ENCODE measurements at places on chromosomes 11 and 22. TPM values are rescaled to one million over a fixed set of nuclear protein-coding genes. Genes with fewer than 3 reads are reported as not detected.

Gene CNTF
- total RNA-seq = 11.9 TPM

Gene LMO1
- total RNA-seq = 2.0 TPM

Gene OR8D4
- 0.10 TPM for total RNA-seq

Gene CDCA5
- 5.4 TPM for total RNA-seq

Gene CCDC157
- total RNA-seq = 4.2 TPM

Gene PRG3
- total RNA-seq = 0.55 TPM

- peak overlapping the region; percentile 94 for H3K4me3 ChIP-seq
- H3K27me3 ChIP-seq = no peaks in the 10 kb centered on the region
- peaks cover 35% of the 10 kb centered on the region for H3K4me1 ChIP-seq
- DNase-seq = no peak
- H3K27ac ChIP-seq = peak overlapping the region; percentile 71
Observed at GRCh38 chr11:71447791-71448256, 369 bp downstream of the DHCR7 start.

GRCh38 chr22:36702842-36703215 lies 723 bp downstream of the CACNG2 start:
- DNase-seq = no peak
- H3K4me3 ChIP-seq = peak overlapping the region; percentile 16
- H3K27ac ChIP-seq = no peak overlapping the region
- H3K4me1 ChIP-seq = peaks cover 9% of the 10 kb centered on the region
- no peaks in the 10 kb centered on the region for H3K36me3 ChIP-seq
- H3K27me3 ChIP-seq = peaks cover 16% of the 10 kb centered on the region

GRCh38 chr11:95930948-95931347 lies 7.0 kb upstream of the MTMR2 start:
- no peak overlapping the region for H3K4me3 ChIP-seq
- no peak for DNase-seq
- H3K4me1 ChIP-seq = no peaks in the 10 kb centered on the region

GRCh38 chr11:17760102-17761029 lies 25.8 kb downstream of the KCNC1 start:
- H3K27ac ChIP-seq = no peak overlapping the region
- DNase-seq = no peak
- no peak overlapping the region for H3K4me3 ChIP-seq

- no peak overlapping the region for H3K4me3 ChIP-seq
- no peaks in the 10 kb centered on the region for H3K4me1 ChIP-seq
- no peaks in the 10 kb centered on the region for H3K36me3 ChIP-seq
- H3K27ac ChIP-seq = no peak overlapping the region
Observed at GRCh38 chr11:107472966-107473365, 15.3 kb upstream of the CWF19L2 start.

DNA sequence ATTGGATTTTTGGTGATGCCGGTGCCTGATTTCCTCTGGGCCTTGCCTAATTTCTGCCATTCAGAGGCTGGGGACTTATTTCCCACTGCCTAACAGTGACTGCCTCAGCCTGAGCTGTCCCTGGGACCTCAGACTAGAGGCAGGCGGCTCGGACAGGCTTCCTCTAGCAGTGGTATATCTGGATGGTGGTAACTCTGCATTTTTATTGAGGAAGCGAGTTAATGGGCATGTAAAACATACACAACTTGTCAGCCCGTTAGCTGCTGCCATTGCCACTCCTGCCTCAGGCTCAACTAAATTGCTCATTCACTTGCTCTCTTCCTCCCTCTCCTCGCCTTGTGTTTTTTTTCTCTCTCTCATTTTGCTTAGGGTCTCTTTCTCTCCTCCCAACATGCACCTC lies 561.6 kb downstream of the BUD13 start:
- H3K36me3 ChIP-seq = no peaks in the 10 kb centered on the region
- peak; percentile 57 for DNase-seq
- no peak overlapping the region for H3K4me3 ChIP-seq
- H3K27me3 ChIP-seq = no peaks in the 10 kb centered on the region
- peaks cover 18% of the 10 kb centered on the region for H3K4me1 ChIP-seq

- peaks cover 14% of the 10 kb centered on the region for H3K4me1 ChIP-seq
- no peak overlapping the region for H3K4me3 ChIP-seq
- DNase-seq = no peak
- H3K27me3 ChIP-seq = no peaks in the 10 kb centered on the region
- no peaks in the 10 kb centered on the region for H3K36me3 ChIP-seq
- no peak overlapping the region for H3K27ac ChIP-seq
Observed at GRCh38 chr11:8213376-8213775, 44.6 kb upstream of the RIC3 start.

GRCh38 chr22:31235081-31235480 lies 23.0 kb downstream of the LIMK2 start:
- H3K4me1 ChIP-seq = no peaks in the 10 kb centered on the region
- no peaks in the 10 kb centered on the region for H3K27me3 ChIP-seq
- no peaks in the 10 kb centered on the region for H3K36me3 ChIP-seq
- no peak for DNase-seq
- no peak overlapping the region for H3K4me3 ChIP-seq
- H3K27ac ChIP-seq = no peak overlapping the region

GRCh38 chr11:12319988-12320387 lies 57.4 kb upstream of the PARVA start:
- H3K27me3 ChIP-seq = no peaks in the 10 kb centered on the region
- H3K36me3 ChIP-seq = no peaks in the 10 kb centered on the region
- peaks cover 9% of the 10 kb centered on the region for H3K4me1 ChIP-seq

DNA sequence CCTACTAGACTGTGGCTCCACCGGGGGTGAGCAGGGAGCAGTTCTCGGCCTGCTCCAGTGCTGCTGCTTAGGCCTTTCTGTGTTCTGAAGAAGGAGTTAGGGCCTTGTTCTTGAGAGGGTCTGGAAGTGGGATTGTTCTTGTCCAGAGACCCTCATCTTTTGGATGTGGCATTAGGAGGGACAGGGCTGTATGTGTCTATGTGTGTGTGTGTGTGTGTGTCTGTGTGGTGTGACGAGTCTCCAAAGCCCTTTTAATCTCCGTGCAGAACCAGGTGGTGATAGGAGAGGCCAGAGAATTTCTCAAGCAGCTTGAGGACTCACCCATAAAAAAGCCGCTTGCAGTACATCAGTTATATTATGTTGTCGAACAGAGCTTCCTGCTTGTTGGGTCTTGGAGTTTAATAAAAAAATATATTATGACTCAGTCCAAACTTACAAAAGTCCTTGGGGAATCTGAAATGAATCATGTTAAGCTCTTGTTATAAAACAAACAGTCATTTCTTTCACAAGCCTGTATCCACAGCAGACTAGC lies 196.5 kb downstream of the TENM4 start:
- no peak for DNase-seq
- peaks cover 21% of the 10 kb centered on the region for H3K4me1 ChIP-seq
- no peaks in the 10 kb centered on the region for H3K36me3 ChIP-seq
- peak overlapping the region; percentile 52 for H3K27ac ChIP-seq
- no peaks in the 10 kb centered on the region for H3K27me3 ChIP-seq

DNA sequence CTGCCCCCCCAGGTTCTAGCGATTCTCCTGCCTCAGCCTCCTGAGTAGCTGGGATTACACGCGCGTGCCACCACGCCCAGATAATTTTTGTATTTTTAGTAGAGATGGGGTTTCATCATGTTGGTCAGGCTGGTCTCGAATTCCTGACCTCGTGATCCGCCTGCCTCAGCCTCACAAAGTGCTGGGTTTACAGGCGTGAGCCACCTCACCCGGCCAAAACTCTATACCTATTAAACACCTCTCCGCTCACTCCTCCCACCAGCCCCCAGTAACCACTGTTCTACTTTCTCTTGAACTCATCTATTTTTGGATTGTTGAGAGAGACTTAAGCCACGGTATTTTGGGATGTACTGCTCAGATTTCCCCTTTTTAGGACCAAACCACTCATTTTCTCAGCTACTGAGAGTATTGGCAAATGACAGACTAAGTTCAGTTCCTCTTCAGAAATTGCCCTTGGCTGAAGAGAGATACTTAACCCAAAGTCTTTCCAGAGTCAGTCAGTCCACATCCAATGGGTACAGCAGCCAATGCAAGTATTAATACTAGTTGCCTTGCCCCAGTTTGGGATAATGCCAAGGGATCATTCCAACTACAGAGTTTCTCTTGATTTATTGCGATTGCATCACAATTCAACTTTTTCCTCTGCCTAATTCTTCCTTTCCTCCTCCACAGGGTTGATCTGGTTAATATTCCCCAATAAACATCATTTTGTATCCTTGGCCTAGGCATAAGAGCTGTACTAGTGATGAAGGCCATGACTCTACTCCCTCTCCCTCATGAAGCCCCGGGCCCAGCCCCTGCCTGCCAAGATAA lies 36.8 kb upstream of the CSTF3 start:
- H3K27ac ChIP-seq = no peak overlapping the region
- H3K36me3 ChIP-seq = no peaks in the 10 kb centered on the region
- no peaks in the 10 kb centered on the region for H3K4me1 ChIP-seq
- DNase-seq = no peak
- H3K4me3 ChIP-seq = no peak overlapping the region

- H3K4me3 ChIP-seq = no peak overlapping the region
- no peak for DNase-seq
Observed at GRCh38 chr22:35597692-35598395, 19.3 kb downstream of the MB start.

- no peak for DNase-seq
- no peak overlapping the region for H3K4me3 ChIP-seq
- no peaks in the 10 kb centered on the region for H3K36me3 ChIP-seq
- peaks cover 19% of the 10 kb centered on the region for H3K4me1 ChIP-seq
- H3K27ac ChIP-seq = no peak overlapping the region
Observed at GRCh38 chr11:719214-720016, 13.4 kb downstream of the EPS8L2 start.

GRCh38 chr11:520428-521176 lies 13.6 kb upstream of the RNH1 start:
- H3K27me3 ChIP-seq = no peaks in the 10 kb centered on the region
- H3K4me3 ChIP-seq = no peak overlapping the region
- DNase-seq = no peak
- H3K4me1 ChIP-seq = peaks cover 6% of the 10 kb centered on the region

DNA sequence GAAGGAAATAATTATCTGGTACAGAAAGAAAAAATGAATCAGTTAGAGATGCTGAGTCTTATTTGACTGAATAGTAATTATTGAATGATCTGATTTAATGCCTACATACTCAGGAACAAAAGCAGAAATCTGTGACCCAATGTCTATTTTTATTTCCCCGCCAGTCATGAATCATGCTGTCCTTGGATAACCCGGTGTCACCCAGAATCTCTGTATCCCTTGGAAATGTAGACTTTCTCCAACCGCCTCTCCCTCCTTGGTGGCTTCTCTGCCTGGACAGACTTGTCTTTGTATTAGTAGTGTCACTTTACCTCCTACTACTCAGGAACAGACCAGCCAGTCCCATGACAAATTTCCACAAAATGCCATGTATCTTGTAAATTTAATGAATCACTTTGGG lies 173.3 kb upstream of the PDGFD start:
- no peak overlapping the region for H3K27ac ChIP-seq
- DNase-seq = no peak
- H3K4me3 ChIP-seq = no peak overlapping the region
- no peaks in the 10 kb centered on the region for H3K4me1 ChIP-seq

GRCh38 chr11:47857892-47858543 lies 9.9 kb upstream of the NUP160 start:
- H3K27ac ChIP-seq = no peak overlapping the region
- H3K36me3 ChIP-seq = no peaks in the 10 kb centered on the region
- H3K27me3 ChIP-seq = no peaks in the 10 kb centered on the region
- H3K4me1 ChIP-seq = peaks cover 3% of the 10 kb centered on the region
- no peak for DNase-seq

- DNase-seq = peak; percentile 80
- no peak overlapping the region for H3K4me3 ChIP-seq
- H3K4me1 ChIP-seq = peaks cover 4% of the 10 kb centered on the region
- H3K36me3 ChIP-seq = no peaks in the 10 kb centered on the region
Observed at GRCh38 chr11:120303004-120303637, 22.0 kb upstream of the TLCD5 start.

GRCh38 chr11:29780756-29781155 lies 236.1 kb downstream of the KCNA4 start:
- no peaks in the 10 kb centered on the region for H3K36me3 ChIP-seq
- H3K4me1 ChIP-seq = no peaks in the 10 kb centered on the region
- DNase-seq = no peak
- H3K4me3 ChIP-seq = no peak overlapping the region
- no peaks in the 10 kb centered on the region for H3K27me3 ChIP-seq

DNA sequence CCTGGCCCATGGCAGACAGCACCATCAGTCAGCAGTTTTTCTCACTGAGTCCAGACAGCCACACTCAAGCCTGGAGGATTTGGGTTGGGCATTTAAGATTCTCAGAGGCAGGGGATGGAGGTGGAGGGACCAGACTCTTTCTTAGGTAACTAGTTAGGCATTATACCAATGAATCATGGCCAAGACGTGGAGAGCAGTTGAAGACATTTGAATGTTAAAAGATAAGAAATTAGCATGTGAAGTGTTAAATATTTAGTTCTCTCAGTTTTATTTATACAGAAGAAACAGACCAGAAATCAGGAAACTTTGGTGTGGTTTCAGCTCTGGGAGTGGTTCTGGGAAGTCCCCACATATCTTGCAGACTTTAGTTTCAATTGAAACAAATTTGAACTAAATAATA lies 9.9 kb downstream of the GTF2H1 start:
- H3K27me3 ChIP-seq = no peaks in the 10 kb centered on the region
- no peak overlapping the region for H3K27ac ChIP-seq
- no peak for DNase-seq
- no peaks in the 10 kb centered on the region for H3K4me1 ChIP-seq

DNA sequence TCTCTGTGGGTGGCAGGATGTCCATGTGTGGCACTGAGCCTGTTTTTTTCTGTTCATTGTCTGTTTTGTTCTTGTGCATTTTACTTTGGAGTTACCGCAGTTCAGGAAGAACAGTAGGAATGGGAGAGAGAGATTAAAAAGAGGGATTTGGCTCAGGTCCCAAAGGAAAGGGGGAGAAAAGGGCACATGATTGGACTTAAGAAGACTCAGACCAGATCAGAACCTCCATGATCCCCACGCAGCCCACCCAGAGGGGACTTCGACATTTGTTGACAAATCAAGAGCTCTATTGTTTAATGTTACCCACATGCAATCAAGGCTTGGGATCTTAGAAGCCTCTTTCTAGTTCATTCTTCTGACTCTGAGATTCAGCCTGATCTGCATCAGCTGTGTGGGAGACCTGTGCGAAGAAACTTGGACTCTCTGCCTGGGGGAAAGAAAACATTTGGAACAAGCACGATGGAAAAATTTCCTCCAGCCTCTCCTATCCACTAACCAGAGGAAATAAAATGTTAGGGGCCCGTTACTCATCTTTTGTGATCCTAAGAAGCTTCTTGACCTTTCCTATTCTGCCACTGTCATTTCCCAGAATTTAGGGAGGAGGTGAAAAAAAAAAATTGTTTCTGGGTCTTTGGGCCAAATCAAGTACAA lies 119.2 kb downstream of the SPON1 start:
- H3K27me3 ChIP-seq = no peaks in the 10 kb centered on the region
- H3K27ac ChIP-seq = no peak overlapping the region
- no peak for DNase-seq
- H3K4me3 ChIP-seq = no peak overlapping the region
- H3K36me3 ChIP-seq = peaks cover 4% of the 10 kb centered on the region

DNA sequence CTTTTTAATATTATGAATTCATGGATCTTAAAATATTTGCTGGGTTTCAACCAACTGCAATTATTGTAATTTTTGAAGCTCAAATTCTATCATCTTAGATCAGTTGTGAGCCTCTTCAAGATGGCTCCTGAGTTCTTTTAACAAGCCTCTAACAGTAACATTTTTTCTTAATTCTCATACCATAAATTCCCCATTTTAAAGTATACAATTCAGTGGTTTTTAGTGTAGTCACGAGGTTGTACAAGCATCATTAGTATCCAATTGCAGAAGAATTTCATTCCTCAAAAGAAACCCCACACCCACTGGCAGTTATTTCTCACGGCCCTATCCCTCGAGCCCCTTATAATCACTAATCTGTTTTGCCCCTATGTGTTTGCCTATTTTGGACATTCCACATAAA lies 270.8 kb downstream of the SBF2 start:
- H3K27ac ChIP-seq = no peak overlapping the region
- no peak for DNase-seq

- H3K27me3 ChIP-seq = no peaks in the 10 kb centered on the region
- H3K27ac ChIP-seq = no peak overlapping the region
- H3K4me3 ChIP-seq = no peak overlapping the region
Observed at GRCh38 chr22:31124811-31125465, 2.2 kb downstream of the INPP5J start.

All from spinal cord (tissue), 10 donors.